ENCODE measurements at places on chromosomes 11 and 22.

- DNase-seq, result no peak
Measured at GRCh38 chr11:132125988-132126871, 755.8 kb downstream of the NTM start.

- no peak for DNase-seq
Measured at GRCh38 chr11:59263225-59263894, 50.6 kb upstream of the MPEG1 start.

GRCh38 chr22:44686873-44687600, 15.0 kb upstream of the PRR5 start:
- DNase-seq, result no peak

- no peak for DNase-seq
Measured at GRCh38 chr11:8293171-8293570, 29.5 kb upstream of the LMO1 start.

DNA sequence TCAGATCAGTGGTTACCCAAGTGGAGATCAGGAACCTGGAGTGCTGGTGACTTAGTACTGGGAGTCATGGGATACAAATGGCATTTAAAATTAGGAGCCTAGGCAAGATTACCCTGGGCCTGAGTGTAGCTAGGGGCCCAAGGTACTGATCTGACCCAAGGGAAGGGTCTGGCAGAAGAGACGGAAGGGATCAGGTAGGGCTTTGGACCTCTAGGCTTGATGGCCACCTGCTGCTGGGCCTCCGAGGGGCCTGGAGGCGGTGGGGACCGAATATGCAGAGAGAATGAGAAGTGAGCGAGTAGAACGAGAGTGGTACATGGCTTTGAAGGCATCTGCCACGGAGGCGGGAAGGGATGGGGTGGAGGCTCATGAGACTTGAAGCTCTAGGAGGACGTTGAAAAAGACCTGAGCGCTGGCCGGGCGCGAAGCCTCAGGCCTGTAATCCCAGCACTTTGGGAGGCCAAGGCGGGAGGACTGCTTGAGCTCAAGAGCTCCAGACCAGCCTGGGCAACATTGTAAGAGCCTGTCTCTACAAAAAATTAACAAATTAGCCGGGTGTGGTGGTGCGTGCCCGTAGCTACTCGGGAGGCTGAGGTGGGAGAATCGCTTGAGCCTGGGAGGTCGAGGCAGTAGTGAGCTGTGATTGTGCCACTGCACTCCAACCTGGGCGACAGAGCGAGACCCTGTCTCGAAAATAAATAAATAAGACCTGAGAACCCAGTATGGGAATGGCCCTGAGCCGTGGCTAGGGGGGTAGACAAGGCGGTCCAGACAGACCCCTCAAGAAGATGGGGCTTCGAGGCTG, 563 bp upstream of the PPIL2 start:
- no peak for DNase-seq

DNA sequence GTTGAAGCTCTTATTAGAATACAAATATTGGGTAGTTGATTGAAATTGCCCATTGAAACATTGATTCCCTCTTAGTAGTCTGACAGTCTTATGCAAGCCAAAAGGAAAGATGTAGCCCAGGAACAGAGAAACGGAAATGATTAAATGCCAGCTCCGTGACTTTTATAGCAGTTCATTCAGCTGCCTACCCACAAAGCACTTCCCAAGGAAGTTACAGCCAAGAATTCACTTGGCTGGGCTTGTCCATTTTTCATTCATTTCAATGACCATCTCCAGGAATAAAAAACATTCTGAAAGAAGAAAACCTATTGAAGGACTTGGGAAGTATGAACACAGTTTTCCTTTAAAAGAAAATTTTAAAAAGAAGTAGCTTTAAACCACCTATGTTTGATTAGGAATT, 62.0 kb downstream of the NCAM1 start:
- DNase-seq, result no peak

GRCh38 chr11:1487851-1488574, 1.4 kb upstream of the MOB2 start:
- no peak for DNase-seq

DNA sequence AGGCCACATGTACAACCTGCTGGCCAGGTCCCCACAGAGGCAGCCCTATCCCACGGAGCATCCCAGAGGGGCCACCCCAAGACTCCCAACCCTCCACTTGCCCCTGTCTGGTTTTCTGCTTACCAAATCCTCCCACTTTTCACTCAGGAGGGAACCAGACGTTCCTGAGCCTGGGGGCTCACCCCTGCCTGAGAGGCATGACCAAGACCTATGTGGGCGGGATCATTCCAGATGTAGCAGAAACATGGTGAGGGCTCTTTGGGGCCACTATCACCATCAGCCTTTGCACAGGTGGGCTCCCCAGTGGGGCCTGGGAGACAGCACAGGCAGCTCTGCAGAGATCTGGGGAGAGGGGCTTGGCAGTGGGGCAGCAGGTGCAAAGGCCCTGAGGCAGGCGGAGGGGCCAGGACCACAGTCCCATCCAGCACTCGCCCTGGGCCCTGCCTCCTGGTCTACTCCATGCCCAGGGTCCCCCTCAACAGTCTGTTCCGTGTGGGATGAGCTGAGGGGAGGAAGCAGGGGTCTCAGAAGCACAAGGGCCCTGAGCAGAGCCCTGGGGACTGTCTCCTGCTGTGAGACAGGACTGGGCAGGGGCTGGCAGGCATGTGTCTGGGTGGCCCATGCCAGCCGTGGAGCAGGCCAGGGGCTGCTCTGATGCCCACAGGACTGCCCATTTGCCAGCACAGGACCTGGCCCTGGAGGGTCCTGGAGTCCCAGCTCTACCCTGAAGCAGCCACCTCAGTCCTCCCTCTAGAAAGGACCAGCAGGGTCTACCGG, 9.4 kb downstream of the PIM3 start:
- DNase-seq, result no peak

GRCh38 chr11:61482513-61482912, 26.0 kb upstream of the LRRC10B start:
- DNase-seq, result no peak

GRCh38 chr22:36760786-36761185, 15.1 kb downstream of the IFT27 start:
- no peak for DNase-seq

- peak; percentile 98 for DNase-seq
Measured at GRCh38 chr22:50507991-50508884, at the start of gene NCAPH2. TSS of gene NCAPH2 (plus strand) at chr22:50508224. CDS start at chr22:50508338, 114 bp downstream.

DNA sequence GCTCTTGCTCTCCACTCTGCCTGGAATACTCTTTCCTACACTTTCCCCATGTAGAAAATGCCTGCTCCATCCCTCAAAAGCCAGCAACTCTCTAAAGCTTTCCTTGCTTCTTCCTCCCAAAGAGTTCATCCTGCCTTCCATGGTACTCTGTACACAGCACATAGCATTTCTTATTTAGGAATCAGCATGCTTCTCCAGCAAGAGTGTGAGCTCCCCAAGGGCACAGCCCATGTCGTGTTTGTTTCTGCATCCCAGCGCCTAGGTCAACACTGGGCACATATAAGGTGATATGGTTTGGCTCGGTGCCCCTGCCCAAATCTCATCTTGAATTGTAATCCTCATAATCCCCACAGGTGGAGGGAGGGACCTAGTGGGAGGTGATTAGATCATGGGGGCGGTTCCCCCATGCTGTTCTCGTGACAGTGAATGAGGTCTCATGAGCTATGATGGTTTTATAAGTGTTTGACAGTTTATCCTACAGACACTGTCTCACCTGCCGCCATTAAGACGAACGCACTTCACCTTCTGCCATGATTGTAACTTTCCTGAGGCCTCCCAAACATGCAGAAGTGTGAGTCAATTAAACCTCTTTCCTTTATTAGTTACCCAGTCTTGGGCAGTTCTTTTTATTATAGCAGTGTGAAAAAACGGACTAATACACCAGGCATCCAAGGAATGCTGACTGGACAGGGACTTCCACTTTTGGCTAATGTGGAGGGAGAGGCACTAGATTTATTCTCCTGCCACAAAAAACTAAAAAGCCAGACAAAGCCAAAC, 8.2 kb downstream of the VPS37C start:
- DNase-seq, result no peak

- no peak for DNase-seq
Measured at GRCh38 chr11:11535611-11536010, 86.2 kb downstream of the GALNT18 start.

Measured in stimulated activated CD8-positive, alpha-beta memory T cell treated with anti-CD3 and anti-CD28 coated beads, Interleukin-7, amount 100 ng/mL, for 1 hour (primary cell).